ENCODE measurements at places on chromosomes 1 and 21. TPM values are rescaled to one million over a fixed set of nuclear protein-coding genes. Genes with fewer than 3 reads are reported as not detected.

GRCh38 chr1:42737257-42737656 is 2.8 kb downstream of the CLDN19 start:
- DNase-seq: peak; percentile 78

- no peak for DNase-seq
Measured at GRCh38 chr1:11483581-11484320, 4.8 kb downstream of the DISP3 start.

GRCh38 chr1:223180731-223181321 is 37.8 kb upstream of the TLR5 start:
- peak; percentile 6 for DNase-seq

DNA sequence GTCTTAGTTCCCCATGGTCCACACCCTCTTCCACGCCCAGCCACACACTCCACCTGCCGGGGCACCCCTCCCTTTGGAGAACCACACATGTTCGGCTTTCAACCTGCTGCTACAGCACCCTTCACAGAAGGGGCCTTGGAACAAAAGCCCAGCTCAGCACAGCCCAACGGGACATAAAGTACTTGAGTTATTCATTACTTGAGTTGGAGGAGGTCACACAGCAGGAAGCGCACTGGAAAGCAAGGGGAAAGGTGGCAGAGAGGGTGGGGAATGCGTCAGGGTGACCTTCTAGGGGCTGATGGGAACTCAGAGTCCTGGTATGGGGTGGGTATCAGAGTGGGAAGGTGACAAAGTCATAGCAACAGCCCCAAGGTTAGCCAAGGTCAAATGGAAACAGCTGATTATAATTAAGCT is 3.0 kb upstream of the ATP1B1 start:
- peak; percentile 89 for DNase-seq

DNA sequence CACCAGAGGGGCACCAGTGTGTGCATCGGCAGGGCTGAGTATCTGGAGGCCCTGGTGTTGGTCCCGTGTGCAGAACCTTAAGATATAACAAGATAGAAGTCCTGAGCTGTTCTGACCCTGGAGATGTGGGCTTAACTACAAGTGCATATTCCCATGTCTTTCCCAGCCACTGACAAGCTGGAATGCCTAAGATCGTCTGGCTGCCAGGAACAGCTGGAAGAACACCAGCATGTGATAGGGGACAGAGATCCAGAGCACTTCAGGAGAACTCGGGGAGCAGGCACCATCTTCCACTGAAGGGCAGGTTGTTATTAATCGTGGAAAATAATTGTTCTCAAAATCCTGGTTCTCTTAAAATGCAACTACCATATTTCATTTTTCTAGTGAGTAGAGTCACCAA is 419.9 kb upstream of the RUNX1 start:
- DNase-seq: no peak

DNA sequence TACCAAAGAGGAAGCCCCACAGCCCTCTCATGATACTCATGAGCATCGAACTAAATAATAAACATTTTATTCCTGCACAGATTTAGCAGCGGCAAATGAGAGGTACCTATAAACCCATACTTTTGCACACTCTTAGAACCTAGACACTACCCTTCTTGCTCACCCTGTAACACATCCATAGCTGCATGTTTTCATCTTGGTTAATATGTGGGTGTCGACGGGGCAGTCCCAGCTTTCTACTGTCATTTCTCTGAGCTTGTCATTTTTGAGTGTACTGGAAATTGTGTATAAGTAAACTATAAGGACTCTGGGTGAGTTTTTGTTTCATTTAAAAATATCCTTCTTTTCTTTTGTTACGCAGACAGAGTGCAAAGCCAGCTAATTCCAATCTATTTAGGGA is 25.5 kb downstream of the OVGP1 start:
- no peak for DNase-seq

DNA sequence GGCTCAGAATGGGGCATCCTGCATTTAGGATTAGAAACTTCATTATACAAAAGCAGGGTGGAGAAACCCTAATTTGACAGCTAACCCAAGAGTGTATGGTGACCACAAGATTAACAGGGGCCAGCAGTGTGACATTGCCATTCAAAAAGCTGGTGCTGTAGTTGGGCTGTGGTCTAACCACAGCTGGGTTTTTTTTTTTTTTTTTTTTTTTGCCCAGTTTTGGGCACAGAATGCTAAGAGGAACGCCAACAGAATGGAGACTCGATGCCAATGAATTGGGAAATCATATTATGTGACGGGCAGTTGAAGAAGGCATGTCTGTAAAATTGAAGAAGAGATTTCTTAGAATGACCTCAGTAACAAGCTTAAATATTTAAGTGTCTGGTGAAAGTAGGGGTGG is 58.4 kb downstream of the NFIA start:
- DNase-seq: no peak

- no peak for DNase-seq
Measured at GRCh38 chr1:94725566-94725965, 94.6 kb upstream of the SLC44A3 start.

DNA sequence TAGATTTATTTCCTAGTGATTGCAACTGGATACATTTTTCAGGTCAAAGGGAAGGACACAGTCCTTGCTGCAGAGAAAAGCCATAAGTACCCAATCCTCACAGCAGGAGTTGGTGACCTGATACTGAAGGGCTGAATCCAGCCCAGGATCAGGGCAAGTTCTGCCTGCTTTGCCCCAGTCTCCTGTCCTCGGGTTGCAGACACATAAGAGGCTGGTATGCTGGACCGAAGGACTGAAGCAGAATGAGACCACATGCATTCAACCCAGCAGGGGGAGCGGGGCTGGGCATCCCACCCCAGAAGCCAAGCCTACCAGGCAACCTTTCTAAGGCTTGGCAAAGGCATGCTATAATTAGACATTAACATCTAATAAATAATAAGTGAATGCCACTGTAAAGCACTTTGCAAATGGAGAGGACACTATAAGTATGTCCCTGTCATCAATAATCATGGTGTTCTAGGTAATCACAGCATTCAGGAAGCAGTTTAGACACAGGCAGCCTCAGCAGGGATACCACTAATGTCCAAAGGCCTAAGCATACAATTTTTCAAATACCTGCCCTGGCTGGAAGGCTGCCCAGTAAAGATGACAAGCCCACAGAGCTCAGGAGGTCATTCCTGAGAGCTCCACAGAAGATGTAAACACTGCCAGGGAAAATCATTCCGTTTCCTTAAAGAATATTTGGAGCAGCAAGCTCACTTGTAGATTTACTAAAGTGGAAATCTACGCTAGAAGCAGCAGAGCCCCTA is 47.6 kb downstream of the KRTAP19-8 start:
- DNase-seq: no peak

The SPRR1A gene
- not detected for total RNA-seq

The FCRL1 gene
- total RNA-seq: 0.17 TPM
